ENCODE measurements at places on chromosomes 12 and 14.

DNA sequence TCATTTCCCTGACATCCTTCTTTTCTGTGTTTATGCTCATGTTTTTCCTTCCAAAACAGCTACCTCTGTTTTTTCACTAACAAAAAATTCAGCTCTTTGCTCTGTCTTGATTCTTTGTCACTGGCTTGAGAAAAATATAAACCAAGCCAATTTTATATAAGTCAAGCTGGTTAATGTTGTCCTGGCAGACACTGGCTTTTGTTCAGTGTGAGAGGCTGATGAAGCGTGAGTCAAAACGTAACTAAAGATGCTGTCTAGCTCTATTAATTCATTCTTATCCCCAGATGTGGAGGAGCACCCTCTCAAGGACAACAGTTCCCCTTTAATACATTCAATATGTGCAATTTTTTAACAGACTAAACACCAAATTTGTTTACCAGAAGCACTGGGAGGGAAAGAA lies 15.8 kb downstream of the TSPAN8 start:
- DNase-seq = no peak

- DNase-seq = no peak
Measured at GRCh38 chr12:111418594-111418880, 12.8 kb downstream of the SH2B3 start.

GRCh38 chr12:93403988-93404803 lies 26.5 kb downstream of the NUDT4 start:
- no peak for DNase-seq

DNA sequence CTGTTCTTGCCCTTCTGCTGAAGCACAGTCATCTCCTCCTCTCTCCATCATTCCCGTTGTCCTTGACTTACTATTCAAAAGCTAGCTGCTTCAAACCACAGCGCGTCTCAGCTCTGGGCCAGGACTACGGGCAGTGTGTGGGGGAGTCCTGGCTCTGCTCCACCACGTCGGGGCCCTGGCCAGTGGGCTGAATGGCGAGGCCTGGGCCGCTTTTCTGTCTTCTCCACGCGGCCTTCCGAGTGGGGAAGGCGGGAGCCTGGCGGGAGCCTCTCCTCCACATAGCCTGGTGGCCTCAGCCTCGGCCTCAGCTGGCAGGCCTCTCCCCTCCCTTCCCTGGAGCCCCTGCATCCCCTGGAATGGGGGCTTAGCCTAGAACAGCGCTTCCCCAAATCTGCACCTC lies 16.5 kb downstream of the ANKRD9 start:
- no peak for DNase-seq

DNA sequence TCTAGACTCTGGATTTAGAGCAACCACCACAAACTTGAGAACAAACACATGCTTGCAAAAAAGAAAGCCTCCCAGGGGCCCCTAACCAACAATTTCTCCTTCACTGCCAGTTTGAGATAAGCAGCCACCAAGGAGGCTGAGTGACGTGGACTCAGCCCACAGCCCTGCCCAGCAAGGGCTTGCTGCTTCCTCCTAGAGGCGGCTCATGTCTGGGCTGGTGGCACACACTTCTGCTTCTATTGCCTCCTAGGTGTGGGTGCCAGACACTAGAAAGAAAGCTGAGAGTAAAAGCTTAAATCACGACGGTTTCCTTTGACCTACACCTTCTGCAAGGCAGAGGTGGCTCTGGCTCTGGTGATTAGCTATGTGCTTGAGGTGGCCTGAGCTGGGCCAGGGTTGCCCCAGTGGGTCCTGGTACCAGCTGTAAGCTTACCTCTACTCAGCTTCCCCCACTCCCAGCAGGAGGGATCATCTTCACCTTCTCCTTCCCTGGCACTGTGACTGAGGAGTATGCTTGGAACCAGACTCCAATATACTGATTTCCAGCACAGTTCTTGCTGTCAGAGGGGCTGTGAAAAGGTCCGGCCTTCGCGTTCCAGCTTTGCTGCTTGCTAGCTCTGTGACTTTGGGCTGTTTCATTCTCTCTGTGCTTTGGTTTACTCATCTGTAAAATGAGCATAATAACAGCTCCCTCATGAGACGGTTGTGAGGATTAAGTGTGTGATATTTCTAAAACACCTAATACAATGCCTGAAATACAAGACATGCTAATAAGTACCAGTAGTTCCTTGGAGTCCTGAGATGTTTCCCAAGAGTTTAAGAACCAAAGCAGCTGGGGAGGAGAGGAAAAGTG lies 89.7 kb upstream of the PARP11 start:
- no peak for DNase-seq

- no peak for DNase-seq
Measured at GRCh38 chr12:92216092-92216491, 70.4 kb upstream of the BTG1 start.

DNA sequence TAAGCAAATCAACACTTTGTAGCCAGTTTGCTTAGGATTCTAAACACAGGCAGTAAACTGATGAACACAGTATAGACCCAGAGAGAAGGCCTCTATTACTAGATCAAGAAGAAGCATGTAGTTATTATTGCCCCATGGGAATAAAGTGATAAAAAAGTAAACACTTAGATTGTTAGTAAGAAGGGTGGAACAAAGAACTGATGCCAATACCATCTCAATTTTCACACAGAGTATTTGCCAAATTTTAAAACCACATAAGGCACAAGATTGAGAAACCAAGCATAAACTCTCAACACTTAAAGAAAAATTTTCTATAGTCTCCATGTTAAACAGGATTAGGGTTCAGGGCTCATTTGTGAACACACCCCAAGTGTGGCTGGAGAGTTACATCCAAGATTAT lies 77.0 kb upstream of the SYT1 start:
- DNase-seq = no peak

- no peak for DNase-seq
Measured at GRCh38 chr14:72024043-72024407, 91.8 kb downstream of the RGS6 start.

DNA sequence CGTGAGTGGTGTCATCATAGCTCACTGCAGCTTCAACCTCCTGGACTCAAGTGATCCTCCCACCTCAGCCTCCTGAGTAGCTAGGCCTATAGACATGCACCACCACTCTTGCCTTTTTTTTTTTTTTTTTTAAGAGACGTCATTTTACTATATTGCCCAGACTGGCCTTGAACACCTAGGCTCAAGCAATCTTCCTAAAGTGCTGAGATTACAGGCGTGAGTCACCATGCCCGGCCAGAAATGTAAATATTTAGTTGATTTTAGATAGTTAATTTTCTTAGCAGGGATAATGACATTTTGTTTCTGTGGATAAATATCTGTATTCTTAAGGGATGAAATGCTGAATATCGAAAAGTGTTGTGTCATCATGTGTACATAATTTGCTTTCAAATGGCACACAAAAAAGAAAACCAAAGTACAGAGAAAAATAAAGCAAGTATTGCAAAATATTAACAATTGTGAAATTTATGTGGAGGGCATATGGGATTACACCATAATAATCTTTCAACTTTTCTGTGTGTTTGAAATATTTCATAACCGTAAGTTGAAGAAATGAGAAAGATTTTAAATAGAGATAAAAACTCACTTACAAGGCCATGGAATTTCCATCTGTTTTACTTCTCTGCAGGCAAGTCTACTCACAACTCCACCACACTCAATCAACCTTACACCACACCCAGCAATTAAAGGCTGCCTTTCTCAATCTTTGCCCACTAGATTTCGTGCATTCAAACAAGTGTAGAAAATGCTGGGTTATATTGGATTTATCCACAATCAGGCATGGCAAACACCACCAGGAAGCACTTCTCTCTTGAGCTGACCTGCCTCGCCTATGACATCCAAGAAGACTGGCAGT lies 93.7 kb downstream of the SPTSSA start:
- DNase-seq = no peak

- DNase-seq = no peak
Measured at GRCh38 chr12:113239288-113239771, 18.1 kb downstream of the TPCN1 start.

DNA sequence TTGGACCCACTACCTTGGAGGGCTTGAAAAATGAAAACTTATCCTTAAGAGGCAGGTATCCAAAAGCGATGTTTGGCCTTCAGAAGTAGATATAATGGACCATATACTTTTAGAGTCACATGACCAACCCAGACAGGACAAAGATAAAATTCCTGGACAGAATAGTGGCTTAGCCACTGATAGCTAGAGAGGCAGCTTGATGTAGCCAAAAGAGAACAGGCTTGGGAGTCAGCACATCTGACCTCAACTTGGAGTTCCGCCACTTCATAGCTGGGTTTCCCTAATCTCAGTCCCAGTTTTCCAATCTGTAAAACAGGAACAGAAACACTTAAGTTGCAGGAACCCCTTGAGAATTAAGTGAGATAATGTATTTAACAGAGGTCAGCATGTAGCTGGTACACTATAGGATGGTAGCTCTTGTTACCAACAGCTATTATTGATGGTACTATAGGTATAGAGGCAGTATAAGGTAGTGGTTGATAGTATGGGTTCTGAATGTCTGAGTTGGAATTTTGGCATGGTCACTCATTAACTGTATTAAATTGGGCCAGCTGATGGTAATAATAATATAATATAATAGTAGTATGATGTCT lies 63.2 kb upstream of the USP44 start:
- no peak for DNase-seq

GRCh38 chr12:130642856-130643255 lies 73.2 kb downstream of the RIMBP2 start:
- DNase-seq = no peak

DNA sequence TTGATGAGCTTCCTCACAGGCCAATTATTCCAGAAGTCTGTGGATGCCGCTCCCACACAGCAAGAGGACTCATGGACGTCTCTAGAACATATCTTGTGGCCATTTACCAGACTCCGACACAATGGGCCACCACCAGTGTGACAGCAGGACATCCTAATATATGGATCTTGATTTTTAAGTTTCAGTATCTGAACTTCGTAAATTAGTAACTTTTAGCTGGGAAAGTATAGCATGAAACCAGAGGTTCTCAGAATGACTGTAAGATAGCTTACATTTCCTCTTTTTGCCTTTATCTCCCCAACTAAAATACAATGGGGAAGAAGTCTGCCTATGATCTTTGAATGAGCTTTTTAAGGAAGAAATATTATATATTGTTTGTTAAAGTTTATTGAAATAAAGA lies 87.0 kb downstream of the DNAI7 start:
- DNase-seq = no peak

GRCh38 chr14:97709552-97709951 lies 912.4 kb downstream of the VRK1 start:
- no peak for DNase-seq

DNA sequence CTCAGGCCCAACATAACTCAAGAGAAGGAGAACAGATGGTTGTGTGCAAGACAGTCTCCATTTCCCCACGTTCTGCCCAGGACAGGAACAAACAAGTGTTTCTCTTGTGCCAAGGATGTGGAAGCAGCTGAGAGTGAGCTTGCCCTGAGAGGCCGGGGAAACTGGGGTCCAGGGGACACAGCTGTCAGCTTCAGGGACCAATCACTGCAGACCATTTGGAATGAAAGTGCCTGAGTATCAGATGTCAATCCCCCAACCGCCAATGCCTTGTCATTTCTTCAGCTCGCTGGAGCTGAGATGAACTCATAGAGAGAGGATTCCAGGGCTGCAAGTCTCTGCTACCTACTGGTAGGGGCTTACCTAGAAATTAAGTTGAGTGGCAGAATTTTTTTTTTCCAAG lies 71.9 kb upstream of the METAP2 start:
- DNase-seq = no peak

DNA sequence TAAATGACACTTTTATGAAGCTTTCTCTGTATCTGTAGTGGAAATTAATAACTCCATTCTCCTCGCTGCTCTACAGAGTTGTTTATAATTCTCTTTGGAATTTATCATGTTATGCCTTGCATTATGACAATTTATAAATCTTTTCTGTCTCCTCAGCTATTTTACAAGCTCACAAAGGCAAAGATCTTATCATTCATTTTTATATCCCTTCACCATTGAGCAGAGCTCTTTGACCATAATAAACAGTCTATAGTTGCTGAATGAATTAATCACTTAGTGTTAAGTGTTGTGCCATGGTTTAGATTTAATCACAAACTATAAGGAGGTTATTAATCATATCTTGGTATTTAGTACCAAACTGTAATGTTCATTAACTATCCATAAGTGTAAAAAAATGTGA lies 126.4 kb downstream of the NAV3 start:
- DNase-seq = no peak

- DNase-seq = no peak
Measured at GRCh38 chr12:102475355-102475754, 5.0 kb downstream of the IGF1 start.

- DNase-seq = no peak
Measured at GRCh38 chr12:51972422-51972812, 20.9 kb downstream of the ACVR1B start.

- no peak for DNase-seq
Measured at GRCh38 chr14:72590577-72590976, 303.3 kb downstream of the DPF3 start.

GRCh38 chr14:61577506-61577931 lies 117.8 kb upstream of the HIF1A start:
- DNase-seq = no peak

DNA sequence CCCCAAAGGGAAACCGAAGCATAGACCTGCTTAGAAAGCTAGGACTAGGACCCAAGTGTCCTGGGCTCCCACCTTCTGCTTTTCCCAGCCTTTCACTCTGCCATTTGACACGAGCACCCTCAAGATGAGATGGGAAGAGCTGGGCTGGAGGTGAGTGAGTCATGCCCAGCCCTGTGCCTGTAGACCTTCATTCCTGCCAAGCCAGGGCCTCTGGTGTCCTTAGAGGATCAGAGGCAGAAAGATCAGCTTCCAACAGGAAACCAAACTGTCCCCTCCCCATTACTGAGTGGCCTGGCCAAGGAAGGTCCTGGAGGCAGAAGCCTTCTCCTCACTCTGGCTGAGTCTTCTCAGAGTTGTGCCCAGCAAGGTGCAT lies 3.5 kb downstream of the TMEM63C start:
- DNase-seq = no peak

- DNase-seq = no peak
Measured at GRCh38 chr12:121209221-121209620, 708 bp upstream of the P2RX4 start.

DNA sequence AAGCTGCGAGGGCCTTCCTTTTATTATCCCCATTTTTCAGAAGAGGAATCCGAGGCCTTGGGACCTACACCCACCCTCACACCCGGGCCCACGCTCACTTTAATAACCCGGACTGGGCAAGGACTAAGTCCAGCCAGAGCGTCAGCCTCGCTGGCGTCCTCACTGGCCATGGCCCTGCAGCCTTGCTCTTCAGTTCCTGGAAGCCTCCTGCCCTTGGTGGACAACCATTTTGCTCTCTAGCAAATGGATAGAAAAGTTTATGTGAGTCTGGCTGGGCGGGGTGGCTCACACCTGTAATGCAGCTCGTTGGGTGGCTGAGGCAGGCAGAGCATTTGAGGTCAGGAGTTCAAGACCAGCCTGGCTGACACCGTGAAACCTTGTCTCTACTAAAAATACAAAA lies 9.8 kb downstream of the RTL1 start:
- DNase-seq = no peak

GRCh38 chr14:90191585-90191984 lies 64.8 kb upstream of the PSMC1 start:
- no peak for DNase-seq

- no peak for DNase-seq
Measured at GRCh38 chr12:26848156-26848825, 15.3 kb upstream of the ITPR2 start.

Measured in cortex of kidney (tissue), 1 donor.